CD4-positive, alpha-beta T cell treated with Interleukin-6 at 100 ng/mL for 8 hours (primary cell): ENCODE measurements at places on chromosomes 13 and 19.

DNA sequence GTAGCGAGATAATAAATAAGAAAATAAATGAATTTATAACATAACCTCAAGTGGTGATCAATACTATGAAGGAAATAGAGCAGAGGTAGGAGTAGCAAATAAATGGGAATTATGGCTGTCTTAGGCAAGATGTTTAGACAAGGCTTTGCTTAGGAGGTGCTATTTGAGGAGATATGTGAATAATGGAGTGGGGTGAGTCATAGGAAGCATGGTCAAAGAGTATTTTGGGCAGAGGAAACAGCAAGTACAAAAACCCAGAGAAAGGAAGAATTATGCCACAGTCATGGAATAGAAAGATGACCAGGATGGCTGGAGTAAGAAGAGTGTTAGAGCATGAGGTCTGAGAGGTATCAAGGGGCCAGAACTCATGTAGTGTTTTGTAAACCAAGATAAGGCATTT lies 33.6 kb upstream of the LPAR6 start:
- DNase-seq, result no peak

DNA sequence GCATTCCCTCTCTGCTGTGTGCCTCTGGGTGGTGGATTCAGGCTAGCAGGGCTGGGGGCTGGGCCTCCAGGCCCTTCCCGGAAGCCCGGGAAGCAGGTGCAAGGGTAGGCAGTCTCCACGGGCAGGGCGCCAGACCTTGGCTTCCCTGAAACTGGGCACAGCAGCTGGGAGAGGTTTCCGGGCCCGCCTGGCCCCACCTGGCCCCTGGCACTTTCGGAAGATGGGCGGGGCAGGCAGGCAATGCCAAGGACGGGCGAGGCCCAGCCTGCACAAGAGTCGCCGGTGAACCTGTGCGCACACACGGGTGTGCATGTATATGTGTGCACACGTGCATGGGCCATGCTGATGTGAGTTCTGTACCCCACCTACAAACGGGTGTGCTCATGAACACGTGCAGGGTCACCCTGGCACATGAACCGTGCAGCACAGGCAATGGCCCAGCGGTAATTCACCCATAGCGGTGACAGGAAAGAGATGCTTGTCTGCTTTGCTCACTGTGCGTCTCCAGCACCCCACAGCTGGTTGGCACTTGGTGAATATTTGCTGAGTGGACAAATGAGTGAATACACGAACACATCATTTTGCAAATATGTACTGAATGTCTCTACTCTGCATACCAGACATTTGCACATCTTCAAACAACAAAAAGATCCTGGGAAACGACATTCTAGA lies 15.3 kb downstream of the GADD45B start:
- no peak for DNase-seq

GRCh38 chr19:39304185-39304513 lies 7.9 kb downstream of the IFNL1 start:
- no peak for DNase-seq

DNA sequence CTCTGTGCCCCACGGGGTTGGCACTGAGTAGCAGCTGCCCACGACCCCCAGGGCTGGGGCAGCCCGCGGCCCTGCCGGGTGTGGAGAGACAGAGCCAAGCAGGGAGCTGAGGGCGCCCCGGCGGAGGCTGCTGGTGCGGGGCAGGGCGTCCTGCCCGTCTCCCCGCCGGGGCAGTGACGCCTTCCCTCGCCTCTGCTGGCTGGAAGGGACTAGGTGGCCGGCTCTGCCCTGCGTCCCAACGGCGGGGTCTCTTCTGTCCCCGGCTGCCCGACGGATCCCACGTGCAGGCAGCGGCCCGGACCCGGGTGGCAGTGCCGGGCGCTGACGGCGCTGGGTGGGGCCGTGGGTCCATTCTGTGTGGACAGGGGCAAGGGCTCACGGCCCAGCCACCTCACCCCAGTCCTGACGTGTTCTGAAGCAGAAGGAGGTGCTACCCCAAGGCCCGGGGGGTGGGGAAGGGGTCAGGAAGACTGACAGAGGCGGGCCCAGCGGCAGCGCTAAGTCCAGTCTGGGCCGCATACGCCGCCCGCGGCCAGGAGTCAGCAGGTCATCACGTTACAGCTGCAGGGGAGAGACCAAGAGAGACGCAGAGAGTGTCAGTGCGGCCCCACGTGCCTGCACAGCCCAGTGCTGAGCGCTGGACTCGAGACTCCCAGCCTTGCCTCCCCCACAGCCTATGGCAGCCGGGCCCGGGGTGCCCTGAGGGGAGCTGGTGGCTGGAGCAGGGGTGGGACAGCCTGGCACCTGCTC lies 15.1 kb upstream of the PLPP2 start:
- no peak for DNase-seq

- DNase-seq, result no peak
Observed at GRCh38 chr19:39060171-39060570, 24.0 kb upstream of the ACP7 start.

- peak; percentile 63 for DNase-seq
Observed at GRCh38 chr19:39474139-39474620, 6.5 kb upstream of the TIMM50 start.

DNA sequence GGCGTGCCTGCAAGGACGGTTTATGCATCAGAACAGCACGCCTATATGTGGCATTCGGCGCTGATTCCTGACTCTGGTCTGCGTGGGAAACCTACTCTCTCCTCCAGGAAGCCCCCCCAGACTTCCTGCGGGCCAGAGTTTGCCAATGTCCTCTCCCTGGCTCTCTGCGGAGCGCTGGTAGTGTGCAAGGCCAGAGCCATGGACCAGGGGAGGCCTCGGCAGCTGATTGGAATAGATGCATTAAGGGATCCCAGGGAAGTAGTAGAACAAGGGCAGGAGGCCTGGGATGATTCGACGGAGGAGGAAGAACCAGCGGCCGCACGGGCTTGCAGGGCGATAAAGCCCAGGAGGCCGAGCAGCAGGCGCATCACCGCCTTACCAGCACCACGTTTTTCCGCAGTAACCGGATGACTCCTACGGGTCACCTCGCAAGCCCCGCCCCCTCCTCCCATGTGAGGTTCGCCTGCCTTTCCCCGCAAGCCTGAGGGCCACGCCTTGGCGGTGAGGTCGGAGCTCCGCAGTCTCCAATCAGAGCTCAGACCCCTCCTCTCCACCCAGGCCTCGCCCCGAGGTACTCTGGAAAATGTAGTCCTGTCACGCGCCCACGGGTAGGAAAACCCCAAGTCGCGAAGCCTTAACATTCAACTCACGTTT lies 5.0 kb downstream of the CLEC11A start:
- peak; percentile 63 for DNase-seq

GRCh38 chr13:98216135-98216565 lies 39.1 kb upstream of the RNF113B start:
- DNase-seq, result no peak

DNA sequence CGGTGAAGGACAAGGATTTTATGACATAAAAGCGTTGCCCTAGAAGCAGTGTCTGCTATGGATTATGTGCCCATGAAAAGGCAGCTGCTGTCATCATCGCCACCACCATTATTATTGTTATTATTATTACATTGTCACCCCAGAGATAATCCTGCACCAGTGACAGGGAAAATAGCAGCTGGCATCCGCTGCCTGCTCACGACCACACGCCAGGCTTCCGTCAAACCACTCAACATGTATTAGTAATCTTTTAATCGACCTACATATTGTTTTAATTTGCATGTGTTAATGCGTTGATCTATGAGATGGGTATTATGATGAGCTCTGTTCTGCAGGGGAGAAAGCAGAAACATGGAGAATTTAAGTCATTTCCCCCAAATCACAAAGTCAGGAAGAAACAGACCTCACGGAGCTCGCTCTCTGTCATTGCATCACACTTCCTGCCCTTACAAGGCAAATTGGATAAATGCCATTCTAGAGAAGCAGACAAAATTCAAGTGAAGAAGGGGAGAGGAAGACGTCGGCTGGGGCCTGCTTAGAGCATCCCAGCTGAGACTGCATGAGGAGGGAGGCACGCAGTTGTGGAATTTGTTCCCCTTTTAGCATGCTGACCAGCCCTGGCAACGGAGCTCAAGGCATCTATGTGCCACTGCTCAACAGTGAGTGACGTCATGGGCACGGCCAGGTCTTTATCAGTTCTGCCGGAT lies at the start of gene FFAR3:
TSS of gene FFAR3 (plus strand) at position 594 of the 707 bp plus-strand sequence. CDS start 431 bp downstream, outside the sequence.
- DNase-seq, result no peak

GRCh38 chr13:50797091-50797490 lies 46.4 kb downstream of the DLEU7 start:
- no peak for DNase-seq

DNA sequence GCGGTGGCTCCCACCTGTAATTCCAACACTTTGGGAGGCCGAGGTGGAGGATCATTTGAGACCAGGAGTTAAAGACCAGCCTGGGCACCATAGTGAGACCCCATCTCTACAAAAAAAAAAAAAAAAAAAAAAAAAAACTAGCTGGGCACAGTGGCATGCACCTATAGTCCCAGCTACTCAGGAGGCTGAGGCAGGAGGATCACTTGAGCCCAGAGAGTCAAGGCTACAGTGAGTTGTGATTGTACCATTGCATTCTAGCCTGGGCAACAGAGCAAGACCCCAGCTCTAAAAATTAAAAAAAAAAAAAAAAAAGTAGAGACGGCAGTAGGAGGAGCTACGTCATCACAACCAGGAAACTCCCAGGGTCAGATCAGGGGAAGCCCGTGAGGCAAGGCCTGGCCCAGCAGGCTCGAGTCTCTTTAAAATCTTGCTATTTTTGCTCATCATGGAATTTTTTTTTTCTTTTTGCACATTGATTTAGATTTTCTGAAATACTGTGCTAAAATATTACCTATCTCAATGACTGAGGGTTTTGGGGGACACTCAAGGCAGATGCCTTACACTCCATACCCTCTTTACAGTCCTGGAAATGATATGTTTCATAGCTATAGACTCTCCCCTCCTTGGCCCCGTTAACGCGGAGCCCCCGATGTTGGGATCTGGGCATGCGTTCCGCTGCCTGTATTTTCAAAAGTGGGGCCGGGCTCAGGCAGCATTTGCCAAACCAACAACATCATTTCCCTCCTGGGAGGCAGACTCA lies 44.4 kb upstream of the USE1 start:
- DNase-seq, result no peak

DNA sequence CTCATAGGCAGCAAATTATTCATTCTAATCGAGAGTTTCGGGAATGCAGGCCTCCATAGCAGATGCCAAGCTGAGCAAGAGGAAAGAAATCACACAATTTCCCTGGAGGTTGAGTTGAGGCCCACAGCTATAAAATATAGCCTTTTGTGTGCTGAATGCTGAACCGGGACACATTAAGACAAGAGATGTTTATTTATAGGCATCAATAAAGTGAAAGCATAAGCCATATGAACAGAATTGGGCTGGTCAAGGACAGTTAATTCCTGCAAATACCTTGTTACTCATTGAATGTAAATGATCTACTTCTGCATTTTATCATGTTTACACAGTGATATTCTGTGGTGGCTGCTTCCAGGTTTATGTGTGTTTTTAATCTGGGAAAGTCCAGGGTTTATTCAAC lies 461.7 kb downstream of the KLF12 start:
- no peak for DNase-seq

GRCh38 chr19:16283210-16284061 lies 41.2 kb upstream of the KLF2 start:
- peak; percentile 47 for DNase-seq

GRCh38 chr19:46159418-46160232 lies 11.6 kb downstream of the IGFL2 start:
- DNase-seq, result no peak

DNA sequence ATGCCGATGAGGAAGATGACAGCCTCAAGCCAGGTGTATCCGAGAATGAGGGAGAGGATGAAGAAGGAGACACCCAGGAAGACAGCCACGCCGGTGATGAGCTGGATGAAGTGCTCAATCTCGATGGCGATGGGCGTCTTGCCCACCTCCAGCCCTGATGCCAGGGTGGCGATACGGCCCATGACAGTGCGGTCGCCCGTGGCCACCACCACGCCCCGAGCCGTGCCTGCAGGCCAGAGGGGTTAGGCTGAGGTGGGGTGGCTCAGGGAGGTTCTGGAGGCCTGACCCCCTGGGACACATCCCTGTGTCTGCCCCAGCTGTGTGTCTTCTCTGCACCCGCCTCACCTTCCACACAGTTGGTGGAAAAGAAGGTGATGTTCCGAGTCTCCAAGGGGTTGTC lies 9.1 kb downstream of the ATP1A3 start:
- DNase-seq, result no peak

GRCh38 chr13:98508685-98509084 lies 68.2 kb downstream of the STK24 start:
- DNase-seq, result no peak

- DNase-seq, result no peak
Observed at GRCh38 chr13:101640788-101641400, 188.4 kb downstream of the ITGBL1 start.

DNA sequence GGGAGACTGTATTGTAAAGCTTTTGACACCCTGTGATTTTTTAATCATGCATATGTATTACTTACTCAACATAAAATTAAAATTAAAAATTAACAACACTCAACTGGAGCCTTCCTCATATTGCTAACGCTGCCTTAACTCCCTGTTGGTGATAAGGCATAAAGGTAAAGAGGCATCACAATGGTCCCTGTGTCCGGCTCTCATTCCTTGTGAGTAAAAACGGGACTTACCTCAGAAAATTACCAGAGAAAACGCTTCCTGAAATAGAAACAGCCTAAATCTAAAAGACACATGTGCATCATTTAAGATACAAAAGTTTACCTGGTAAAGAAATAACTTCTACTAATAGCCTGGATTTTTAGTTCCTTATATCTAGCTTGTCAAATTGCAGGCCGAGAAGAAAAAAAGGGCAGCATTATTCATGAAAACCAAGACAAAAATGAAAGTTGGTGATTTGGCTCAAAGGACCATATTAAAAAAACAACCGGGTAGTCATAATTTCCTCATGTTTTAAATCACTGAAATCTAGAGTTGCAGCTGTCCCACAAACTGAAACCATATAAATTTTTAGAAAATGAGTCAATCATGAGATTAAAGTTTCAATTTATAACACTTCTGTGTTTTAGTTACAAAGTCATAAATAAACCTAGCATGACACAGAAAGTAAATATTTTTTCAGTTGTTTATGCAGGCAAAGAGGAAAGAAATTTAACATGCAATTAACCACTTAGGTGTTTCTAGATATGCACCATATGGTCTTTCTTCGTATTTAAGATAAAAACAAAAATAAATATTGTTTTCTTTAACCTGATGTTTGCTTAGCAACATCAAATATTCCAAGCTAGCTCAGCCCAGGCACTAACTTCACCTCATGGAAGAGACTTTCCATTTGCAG lies 94.7 kb downstream of the MIPEP start:
- no peak for DNase-seq

- DNase-seq, result no peak
Observed at GRCh38 chr13:112105892-112106291, 38.9 kb downstream of the SOX1 start.

GRCh38 chr19:31171936-31172335 lies 177.3 kb downstream of the TSHZ3 start:
- DNase-seq, result no peak

DNA sequence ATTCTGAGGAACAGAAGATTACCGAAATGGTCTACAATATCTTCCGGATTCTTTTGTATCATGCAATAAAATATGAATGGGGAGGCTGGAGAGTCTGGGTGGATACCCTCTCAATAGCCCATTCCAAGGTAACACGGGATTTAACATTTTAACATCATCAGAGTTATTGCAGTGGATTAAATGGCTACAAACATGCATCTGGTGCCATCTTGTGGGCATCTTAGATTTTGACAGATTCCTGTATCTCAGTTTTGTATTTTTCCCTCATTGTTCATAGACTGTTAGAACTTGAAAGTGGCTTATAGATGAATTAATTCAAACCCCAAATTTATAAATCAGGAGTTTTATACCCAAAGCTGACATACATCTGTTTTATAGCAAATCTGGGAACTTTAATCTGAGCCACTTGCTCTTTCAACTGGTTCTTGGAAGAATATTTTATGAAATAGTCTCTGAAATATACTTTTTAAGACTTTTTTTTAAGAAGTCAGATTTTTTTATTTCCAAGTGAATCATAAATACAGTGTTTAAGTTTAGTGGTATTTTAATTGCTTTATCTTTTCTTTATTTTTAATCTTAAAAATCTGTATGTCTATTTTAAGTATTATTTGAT lies 215.2 kb downstream of the NBEA start:
- DNase-seq, result peak; percentile 8
